ENCODE measurements at places on chromosomes 7 and 10. TPM values are rescaled to one million over a fixed set of nuclear protein-coding genes. Genes with fewer than 3 reads are reported as not detected.

DNA sequence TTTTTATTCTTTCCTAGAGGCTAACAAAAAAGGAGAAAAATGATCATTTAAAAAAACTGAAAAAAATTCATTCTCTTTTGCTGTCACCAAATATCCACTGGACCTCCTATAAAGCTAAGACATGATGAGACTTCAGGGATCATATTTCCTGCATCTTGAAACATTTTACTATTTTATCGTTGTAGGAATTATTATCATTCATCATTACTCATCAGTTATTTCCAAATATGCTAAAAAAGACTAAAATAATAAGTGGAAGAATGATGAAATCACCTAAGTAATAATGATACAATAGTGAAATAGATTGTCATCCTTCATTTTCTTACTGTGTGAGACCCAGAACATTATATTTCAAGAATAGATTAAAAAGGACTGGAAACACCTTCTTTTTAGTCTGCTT lies 28.3 kb downstream of the TAF3 start:
- DNase-seq: no peak

DNA sequence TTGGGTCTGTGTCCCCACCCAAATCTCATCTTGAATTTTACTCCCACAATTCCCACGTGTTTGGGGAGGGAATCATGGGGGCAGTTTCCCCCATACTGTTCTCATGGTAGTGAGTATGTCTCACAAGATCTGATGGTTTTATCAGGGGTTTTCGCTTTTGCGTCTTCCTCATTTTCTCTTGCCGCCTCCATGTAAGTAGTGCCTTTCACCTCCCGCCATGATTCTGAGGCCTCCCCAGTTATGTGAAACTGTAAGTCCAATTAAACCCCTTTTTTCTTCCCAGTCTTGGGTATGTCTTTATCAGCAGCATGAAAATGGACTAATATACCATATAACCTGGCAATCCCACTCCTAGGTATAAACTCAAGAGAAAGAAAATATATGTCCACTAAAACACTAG lies 25.9 kb upstream of the SP4 start:
- no peak for DNase-seq

GRCh38 chr7:40599836-40600235 lies 465.0 kb downstream of the SUGCT start:
- no peak for DNase-seq

GRCh38 chr10:132520177-132520811 lies 17.3 kb upstream of the INPP5A start:
- DNase-seq: no peak

- DNase-seq: no peak
Observed at GRCh38 chr10:95350219-95350829, 59.5 kb upstream of the PDLIM1 start.

DNA sequence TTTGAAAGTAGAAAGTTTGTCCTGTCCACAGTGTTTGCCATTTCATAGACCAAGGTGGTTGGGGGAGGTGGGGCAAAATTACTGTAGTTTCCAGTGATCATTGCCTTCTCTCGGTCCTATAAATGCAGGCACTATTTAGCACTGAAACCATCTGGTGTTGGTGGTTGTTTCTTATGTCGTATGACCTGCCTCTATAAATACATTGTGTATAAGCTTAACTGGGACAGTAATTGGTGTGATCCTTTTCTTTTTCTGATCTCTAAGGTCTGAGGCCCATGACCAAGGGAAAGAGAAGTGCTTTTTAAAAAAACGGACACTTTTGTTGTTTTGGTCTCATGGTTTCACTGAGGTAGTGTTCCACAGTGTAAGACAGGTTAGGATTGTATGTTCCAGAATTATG lies 63.1 kb downstream of the AUTS2 start:
- no peak for DNase-seq

- no peak for DNase-seq
Observed at GRCh38 chr10:121106611-121107010, 255.4 kb downstream of the WDR11 start.

- DNase-seq: no peak
Observed at GRCh38 chr10:15879058-15879457, 18.8 kb upstream of the MINDY3 start.

GRCh38 chr7:2169923-2170575 lies 62.7 kb downstream of the MAD1L1 start:
- no peak for DNase-seq

GRCh38 chr7:23472046-23472445 lies 1.8 kb upstream of the IGF2BP3 start:
- no peak for DNase-seq

DNA sequence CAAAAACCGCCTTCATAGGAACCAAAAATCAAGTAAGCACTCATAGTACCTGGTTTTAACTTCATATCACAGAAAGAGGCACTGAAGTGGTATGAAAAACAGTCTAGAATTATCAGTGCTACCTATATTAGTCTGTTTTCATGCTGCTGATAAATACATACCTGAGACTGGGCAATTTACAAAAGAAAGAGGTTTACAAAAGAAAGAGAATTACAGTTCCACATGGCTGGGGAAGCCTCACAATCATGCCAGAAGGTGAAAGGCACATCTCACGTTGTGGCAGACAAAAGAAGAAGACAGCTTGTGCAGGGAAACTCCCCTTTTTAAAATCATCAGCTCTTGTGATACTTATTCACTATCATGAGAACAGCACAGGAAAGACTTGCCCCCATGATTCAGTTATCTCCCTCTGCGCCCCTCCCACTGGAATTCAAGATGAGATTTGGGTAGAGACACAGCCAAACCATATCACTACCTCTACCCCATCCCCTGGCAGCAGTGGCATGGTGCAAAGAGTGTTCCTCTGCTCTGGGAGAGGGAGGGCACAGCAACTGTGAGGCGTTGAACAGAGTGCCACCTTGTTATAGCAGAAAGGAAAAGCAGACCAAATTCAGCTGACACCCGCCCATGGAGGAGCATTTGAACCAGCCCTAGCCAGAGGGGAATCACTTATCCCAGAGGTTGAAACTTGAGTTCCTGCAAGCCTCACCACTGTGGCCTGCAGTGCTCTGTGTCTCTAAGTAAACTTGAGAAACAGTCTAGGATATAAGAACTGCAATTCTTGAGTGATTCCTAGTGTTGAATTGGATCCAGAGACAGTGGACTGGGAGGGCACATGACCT lies 61.9 kb upstream of the PTPRZ1 start:
- no peak for DNase-seq

DNA sequence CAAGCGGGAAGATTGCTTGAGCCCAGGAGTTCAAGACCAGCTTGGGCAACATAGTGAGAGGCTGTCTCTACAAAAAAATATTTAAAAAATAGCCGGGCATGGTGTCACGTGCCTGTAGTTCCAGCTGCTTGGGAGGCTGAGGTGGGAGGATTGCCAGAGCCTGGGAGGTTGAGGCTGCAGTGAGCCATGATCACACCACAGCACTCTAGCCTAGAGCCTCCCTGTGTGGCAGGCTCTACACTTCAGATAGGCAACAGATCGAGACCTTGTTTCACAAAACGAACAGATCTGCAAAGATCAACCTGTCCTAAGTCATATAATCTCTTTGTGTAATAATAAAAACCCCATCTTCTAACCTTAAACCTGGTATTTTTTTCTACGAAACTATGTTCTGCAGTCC lies 76.8 kb downstream of the PTEN start:
- no peak for DNase-seq

DNA sequence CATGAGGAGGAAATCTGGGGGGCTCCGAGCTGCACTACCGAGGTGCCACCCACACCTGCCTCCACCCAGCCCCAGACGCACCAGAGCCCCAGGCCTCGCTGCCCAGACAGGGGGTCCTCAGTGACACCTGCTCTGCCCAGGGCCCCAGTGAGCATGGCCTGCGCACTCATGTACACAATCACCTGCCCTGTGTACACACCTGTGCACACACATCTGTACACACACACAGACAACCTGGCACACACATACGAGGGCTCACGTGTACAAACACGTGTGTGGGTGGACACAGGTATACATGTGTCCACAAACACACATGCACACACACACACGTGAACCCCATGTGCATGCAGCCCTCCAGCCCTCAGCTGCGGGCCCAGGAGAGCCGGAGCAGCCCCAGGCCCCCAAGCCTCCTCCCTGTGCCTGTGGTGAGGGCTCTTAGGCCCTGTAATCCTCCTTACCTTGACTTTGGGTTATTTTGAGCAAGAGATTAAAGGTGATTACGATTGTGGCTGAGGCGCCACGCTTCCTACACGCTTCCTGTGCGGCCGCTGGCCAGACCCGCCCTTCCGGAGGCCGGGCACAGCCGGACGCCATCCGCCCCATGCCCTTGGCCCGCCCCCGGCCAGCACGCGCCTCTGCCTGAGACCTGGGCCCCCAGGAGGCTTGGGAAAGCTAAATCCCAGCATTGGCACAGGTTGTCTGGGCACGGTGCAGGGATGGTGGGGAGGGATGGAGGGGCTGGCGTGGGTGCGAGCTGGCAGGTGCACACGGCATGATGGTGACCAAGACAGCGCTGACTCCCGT lies 71.9 kb downstream of the ELFN1 start:
- peak; percentile 18 for DNase-seq

POM121 gene
- 46.4 TPM for total RNA-seq

DENND2A gene
- total RNA-seq: not detected

LIMK1 gene
- total RNA-seq: 16.9 TPM

SUN3 gene
- total RNA-seq: not detected

VAX1 gene
- not detected for total RNA-seq

Data from activated CD4-positive, alpha-beta memory T cell treated with anti-CD3 and anti-CD28 coated beads for 36 hours (primary cell).